ENCODE measurements at places on chromosomes 16 and 17.

GRCh38 chr17:40510328-40510648 lies 8.9 kb upstream of the TNS4 start:
- no peak for DNase-seq

- no peak for DNase-seq
These were observed 15.4 kb downstream of the GPT2 start for GRCh38 chr16:46899443-46900143.

- DNase-seq, result no peak
These were observed 13.8 kb downstream of the SLFN5 start for GRCh38 chr17:35256629-35257028.

- DNase-seq, result no peak
These were observed 24.6 kb downstream of the CNGB1 start for GRCh38 chr16:57946181-57946801.

- no peak for DNase-seq
These were observed 86.3 kb downstream of the SPECC1 start for GRCh38 chr17:20095336-20096080.

- DNase-seq, result no peak
These were observed 1.2 kb upstream of the MT2A start for GRCh38 chr16:56607109-56607618.

DNA sequence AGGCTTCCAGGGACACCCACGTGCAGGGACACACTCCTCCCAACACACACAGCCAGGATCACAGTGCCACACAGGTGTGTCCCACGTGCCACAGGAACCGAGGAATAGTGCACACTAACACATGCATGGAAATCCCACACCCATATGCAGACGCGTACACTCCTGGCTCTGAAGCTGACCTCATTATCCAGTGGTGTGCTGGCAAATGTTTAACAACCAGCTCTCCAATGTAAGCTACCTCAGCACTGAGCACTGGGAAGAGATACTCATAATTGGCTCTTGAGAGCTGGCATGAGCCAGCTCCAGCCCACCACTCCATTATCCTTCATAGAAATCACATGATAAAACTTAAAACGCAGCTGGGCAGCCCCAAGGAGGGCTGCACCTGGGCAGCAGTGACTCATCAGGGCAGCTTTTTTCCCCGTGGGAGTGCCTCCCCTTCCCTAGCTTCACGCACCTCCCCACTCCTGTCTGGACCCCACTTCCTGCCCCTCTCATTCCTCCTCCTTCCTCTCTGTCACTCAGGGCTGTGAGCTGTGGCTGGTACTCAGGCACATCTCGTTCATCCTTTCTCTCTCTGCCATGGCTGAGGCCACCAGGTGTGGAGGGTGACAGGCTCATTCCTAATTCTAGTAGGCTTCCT lies 14.9 kb upstream of the TBX21 start:
- no peak for DNase-seq

- DNase-seq, result no peak
These were observed 17.3 kb downstream of the SOCS3 start for GRCh38 chr17:78342449-78343186.

GRCh38 chr17:72515291-72516065 lies 394.7 kb downstream of the SOX9 start:
- no peak for DNase-seq

- DNase-seq, result no peak
These were observed 53.2 kb upstream of the MRTFB start for GRCh38 chr16:14017886-14018285.

DNA sequence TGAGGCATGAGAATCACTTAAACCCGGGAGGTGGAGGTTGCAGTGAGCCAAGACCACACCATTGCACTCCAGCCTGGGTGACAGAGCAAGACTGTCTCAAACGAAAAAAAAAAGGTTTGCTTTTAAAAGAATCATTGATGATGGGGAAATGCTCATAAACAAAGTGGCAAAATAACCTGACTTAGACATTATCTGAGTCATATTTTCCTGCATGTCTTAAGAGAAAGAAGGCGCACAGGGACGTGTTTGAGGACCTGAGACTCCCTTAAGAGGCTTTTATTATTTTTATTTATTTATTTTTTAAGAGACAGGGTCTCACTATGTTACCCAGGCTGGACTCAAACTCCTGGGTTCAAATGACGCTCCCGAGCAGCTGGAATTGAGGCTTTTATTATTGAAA lies 5.7 kb upstream of the PRPSAP1 start:
- no peak for DNase-seq

DNA sequence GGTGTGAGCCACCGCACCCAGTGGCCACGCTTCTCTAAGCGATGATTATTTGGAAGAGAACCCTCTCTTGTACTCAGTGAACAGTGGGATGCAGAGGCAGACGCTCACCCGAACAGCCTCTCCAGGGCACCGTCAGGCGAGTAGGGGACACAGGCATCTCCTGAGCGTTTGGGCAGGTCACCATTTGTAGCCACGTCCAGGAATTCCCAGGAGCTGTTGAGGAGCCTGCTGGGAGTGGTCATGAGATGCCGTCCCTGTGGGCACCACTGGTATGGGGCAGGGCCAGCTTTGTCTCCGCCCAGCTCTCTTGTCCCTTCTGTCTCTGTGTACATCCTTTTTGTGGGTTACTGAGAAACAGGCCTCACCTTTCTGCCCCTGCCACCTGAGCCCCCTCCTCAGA lies 81.3 kb upstream of the ZNF469 start:
- no peak for DNase-seq

DNA sequence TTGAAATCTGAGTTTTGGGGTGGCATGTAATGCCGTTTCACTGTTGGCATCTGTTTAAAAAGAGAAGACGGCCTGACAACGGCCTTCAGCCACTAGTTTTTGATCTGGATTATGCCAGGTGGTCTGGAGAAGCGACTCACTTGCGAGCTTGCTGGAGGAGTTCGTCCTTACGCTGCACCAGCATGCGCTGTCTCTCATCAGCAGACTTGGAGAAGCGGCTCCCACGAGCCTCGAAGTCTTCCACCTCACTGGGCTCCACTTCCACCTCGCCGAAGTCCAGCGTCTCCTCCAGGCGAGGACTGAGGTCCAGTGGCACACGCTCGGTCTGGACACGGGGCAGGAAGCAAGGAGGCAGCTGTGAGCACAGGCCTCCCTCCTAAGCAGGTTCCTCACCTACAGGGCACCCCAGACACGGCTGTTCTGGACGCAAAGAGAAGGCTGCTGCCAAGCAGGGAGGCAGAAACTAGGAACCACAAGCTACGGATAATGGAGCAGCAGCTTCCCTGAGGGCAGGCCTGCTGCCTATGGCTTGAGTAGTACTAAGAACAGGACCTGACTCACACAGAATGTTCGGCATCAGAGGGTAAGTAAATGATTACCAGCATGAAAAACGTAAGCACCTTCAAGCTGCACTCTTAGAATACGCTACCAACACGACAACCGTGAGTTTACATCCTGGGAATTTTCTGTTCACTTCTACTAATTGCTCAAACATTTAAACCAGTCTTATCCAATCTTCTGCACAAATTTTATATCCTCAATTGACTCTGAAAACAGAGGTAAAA lies 61.4 kb downstream of the AMFR start:
- DNase-seq, result no peak

GRCh38 chr17:83152227-83152744 lies 72.9 kb downstream of the METRNL start:
- DNase-seq, result no peak

GRCh38 chr16:31458073-31458843 lies 1.0 kb upstream of the ARMC5 start:
- DNase-seq, result peak; percentile 38

- no peak for DNase-seq
These were observed 1.2 kb downstream of the SEC14L1 start for GRCh38 chr17:77141846-77142449.

DNA sequence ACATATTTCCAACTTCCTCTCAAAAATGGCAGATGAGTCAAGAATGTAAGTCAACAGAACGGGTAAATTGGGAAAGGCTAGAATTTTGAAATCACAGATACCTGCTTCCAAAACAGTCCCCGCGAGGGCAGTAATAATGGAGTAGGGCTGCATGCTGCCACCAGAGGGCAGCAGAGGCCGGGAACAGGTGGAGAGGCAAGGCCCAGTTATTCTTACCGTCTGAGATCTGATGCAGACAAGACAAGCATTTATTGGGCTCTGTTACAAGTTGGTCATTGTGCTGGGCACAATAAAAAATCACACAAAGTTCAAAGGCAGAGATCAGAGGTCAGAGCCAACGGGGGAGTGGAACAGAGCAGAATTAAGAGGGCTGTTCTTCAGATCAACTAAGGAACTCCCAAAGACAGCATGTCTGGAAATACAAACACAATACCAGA lies 8.8 kb upstream of the MLKL start:
- peak; percentile 68 for DNase-seq

DNA sequence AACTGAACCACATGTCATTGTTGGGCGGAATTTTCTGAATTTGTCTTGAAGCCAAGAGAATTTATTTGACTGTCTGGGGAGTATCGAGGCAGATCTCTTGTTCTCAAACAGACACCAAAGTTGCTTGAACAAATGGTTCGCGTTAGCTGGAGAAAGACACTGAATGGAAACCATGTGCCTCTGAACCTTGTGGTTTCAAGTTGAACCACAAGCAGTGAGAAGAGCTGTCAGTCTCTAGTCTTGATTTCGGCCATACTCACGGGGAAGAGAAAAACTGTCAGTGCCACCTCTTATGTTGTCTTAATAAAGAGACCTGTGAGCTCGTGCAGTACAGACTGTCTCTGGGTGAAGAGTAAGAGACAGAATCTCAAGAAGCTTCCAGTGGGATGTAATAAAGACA lies 886.5 kb upstream of the SOX9 start:
- no peak for DNase-seq

GRCh38 chr17:1709971-1710806 lies at the start of gene TLCD2:
TSS of gene TLCD2 (minus strand) at chr17:1710377. CDS start at chr17:1710242, 135 bp downstream.
- DNase-seq, result no peak
